ENCODE measurements at places on chromosomes 6 and 20. TPM values are rescaled to one million over a fixed set of nuclear protein-coding genes. Genes with fewer than 3 reads are reported as not detected.

TIAM2 gene
- 6.8 TPM for total RNA-seq

MYMX gene
- not detected for total RNA-seq

ENPP5 gene
- 0.95 TPM for total RNA-seq

POM121L2 gene
- not detected for total RNA-seq

GRCh38 chr20:38228436-38228835 is 32.1 kb downstream of the KIAA1755 start:
- no peak for DNase-seq

DNA sequence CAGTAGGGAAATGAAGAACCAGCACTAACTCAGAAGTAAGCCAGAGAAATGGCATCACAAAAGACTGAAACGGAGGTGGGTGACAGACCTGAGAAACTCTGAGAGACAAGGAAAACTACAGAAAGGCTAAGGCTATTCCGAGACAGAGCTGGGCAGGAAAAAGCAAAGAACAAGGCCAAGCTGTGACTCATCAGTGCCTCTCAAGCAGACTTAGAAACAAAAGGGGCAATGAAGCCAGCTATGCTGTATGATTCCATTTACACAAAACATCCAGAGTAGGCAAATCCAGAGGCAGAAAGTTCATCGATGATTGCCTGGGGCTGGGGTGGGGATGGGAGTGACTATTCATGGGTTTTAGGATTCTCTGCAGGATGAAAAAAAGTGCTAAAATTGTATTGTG is 50.0 kb downstream of the SLC23A2 start:
- DNase-seq = no peak

DNA sequence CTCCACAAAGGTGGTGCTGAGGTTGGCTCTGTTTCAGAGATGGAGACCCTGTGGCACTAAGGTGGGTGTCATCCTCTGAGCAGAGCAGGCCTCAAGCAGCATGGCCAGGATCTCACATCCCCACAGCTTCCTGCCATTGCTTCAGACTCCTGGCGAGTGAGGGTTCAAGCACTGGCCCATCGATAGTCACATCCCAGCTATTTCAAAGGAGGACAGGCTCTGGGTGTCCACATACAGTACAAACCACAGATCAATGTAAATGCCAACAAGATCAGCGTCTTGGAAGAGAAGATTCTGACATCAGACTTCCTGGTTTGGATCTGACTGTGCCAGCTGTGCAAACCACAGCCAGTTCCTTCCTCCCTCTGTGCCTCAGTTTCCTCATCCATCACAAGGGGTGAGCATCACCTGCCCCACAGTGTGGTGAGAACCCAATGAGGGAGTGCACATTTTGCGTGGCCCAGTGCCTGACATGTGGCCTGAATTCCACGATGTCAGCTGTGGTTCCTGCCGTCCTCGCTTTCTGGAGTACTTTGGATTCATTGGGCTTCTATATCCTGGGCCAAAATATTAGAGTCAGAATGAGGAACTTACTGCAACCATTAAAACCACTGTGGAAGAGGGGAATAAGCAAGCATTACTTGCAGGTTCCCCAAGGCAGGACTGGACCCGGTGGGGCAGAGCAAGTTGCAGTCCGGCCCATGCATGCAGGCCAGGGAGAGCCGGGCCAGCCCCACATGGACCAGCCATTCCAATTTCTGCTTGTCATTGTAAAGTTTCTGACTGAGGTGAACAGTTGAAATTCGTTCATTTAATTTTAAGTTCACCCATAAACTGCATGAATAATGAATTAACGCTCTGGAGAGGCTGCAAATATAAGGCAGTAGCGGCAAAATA is 236.0 kb downstream of the TTLL2 start:
- DNase-seq = no peak

DNA sequence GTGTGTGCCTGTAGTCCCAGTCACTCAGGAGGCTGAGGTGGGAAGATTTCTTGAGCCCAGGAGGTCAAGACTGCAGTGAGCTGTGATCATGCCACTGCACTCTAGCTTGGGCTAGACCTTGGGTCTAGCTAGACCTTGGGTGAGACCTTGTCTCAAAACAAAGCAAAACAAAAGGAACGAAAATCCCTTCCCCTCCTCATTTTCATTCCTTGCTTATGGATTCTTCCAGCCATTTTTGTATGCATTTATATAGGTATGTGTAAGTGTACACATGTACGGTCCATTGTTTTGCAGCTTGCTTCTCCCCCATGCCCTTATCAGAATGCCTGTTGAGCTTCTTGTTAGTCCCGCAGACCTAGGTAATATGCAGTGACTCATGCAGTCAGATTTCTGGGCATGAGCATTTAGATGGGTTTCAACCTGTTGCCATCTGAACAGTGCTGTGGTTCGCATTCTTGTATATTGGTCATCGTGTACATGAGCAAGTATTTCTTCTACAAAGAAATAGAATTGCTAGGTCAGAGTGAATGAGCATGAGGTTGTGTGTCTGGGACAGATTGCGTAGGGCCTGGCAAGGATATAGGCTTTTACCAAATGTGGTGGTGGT is 73.2 kb downstream of the ATRN start:
- no peak for DNase-seq

DNA sequence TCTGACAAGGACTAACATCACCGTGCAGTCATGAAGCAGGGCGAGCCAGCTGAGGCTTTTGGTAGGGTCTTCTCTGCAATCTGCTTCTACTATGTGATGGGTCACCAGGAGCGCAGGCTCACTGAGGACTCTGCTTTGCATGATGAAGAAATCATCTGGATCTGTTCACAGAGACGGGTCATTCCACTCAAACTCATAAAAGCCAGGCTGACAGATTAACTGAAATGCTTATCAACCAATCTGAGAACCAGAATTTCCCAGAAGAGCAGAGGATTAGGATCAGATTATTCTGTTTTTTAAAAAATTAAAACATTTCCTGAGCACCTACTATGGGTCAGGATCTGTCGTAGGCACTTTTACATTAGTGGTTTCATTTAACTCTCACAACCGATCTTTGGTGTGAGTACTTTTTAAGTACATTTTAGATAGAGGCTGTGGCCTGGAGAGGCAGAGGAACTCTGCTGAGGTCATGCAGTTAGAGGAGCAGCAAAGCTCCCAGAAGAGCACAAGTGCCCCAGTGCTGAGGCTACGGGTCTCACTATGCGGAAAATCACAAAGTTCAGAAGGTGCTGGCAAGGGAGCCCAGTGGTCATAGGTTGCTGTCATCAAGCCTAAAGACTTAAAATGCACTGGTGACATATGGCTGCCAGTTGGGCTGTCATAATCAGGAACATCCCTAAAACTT is 109.1 kb downstream of the BACH2 start:
- DNase-seq = no peak

DNA sequence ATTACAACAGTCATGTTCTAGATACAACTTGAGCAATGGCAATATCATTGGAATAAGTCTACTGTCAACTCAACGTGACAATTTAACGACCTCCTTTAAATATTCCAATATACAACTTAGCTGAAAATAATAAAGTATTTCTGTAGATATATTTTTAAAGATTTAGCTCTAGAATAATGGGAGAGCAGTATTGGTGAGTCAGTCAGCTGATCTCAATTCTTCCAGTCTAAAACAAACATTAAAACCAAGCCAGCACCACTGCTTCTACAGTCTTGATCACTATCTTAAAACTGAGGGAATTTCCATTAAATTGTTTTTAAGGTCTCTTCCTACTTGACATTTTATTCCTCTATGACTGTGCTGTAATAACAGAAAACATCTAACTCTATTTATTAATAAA is 38.2 kb downstream of the NOL7 start:
- no peak for DNase-seq

- DNase-seq = no peak
Measured at GRCh38 chr20:5114403-5114802, 5.4 kb downstream of the PCNA start.

Measured in T-cell (primary cell).